Left colon (tissue), 2 donors: ENCODE measurements at places on chromosomes 13 and 19. TPM values are rescaled to one million over a fixed set of nuclear protein-coding genes. Genes with fewer than 3 reads are reported as not detected.

KLK1 gene
- total RNA-seq = 182 TPM

HOMER3 gene
- total RNA-seq = 7.9 TPM

HCN2 gene
- total RNA-seq = 0.39 TPM

NLRP5 gene
- not detected for total RNA-seq

GNA15 gene
- total RNA-seq = 3.0 TPM

SERTAD1 gene
- 17.9 TPM for total RNA-seq

ZNF541 gene
- 0.11 TPM for total RNA-seq

RFPL4A gene
- total RNA-seq = not detected

ZNF99 gene
- not detected for total RNA-seq

S1PR5 gene
- total RNA-seq = 0.15 TPM

ZNF221 gene
- total RNA-seq = 2.1 TPM

SH2D3A gene
- 52.1 TPM for total RNA-seq

SIGLEC9 gene
- 2.0 TPM for total RNA-seq

LMTK3 gene
- 0.87 TPM for total RNA-seq

C19orf53 gene
- total RNA-seq = 44.9 TPM

DIAPH3 gene
- 1.9 TPM for total RNA-seq

C5AR2 gene
- 2.3 TPM for total RNA-seq

TNNI3 gene
- 1.1 TPM for total RNA-seq

KLK14 gene
- total RNA-seq = not detected

ZNF730 gene
- 0.64 TPM for total RNA-seq

PGLYRP2 gene
- not detected for total RNA-seq

SPC24 gene
- 11.6 TPM for total RNA-seq

MCEMP1 gene
- not detected for total RNA-seq

CLDND2 gene
- 1.7 TPM for total RNA-seq

ZNF728 gene
- 0.75 TPM for total RNA-seq

PLPPR3 gene
- total RNA-seq = not detected

DCT gene
- total RNA-seq = not detected

AZU1 gene
- total RNA-seq = not detected

CCDC8 gene
- total RNA-seq = 2.5 TPM

LGI4 gene
- total RNA-seq = 14.2 TPM

RFPL4AL1 gene
- total RNA-seq = not detected

WDR83 gene
- total RNA-seq = 6.6 TPM

C13orf42 gene
- total RNA-seq = not detected

ZNF888 gene
- total RNA-seq = 11.4 TPM

ZNF723 gene
- total RNA-seq = not detected

ATP12A gene
- total RNA-seq = 0.64 TPM

CYP4F2 gene
- total RNA-seq = 11.1 TPM

HAUS8 gene
- total RNA-seq = 10.7 TPM

CACNG8 gene
- total RNA-seq = not detected

KASH5 gene
- total RNA-seq = not detected

FGF22 gene
- total RNA-seq = not detected

CRX gene
- total RNA-seq = not detected

WASF3 gene
- 3.1 TPM for total RNA-seq

RPL21 gene
- 745 TPM for total RNA-seq

IGFL1 gene
- total RNA-seq = not detected

ZNF582 gene
- 1.3 TPM for total RNA-seq

PSG6 gene
- not detected for total RNA-seq

FFAR1 gene
- total RNA-seq = 0.11 TPM

ZNF562 gene
- 37.2 TPM for total RNA-seq

NCAN gene
- not detected for total RNA-seq

KLF1 gene
- total RNA-seq = not detected

PCSK4 gene
- total RNA-seq = 3.2 TPM

TPP2 gene
- 37.0 TPM for total RNA-seq
